ENCODE measurements at places on chromosomes 5 and 9.

GRCh38 chr5:100590867-100591266 lies 55.7 kb downstream of the FAM174A start:
- DNase-seq: no peak

DNA sequence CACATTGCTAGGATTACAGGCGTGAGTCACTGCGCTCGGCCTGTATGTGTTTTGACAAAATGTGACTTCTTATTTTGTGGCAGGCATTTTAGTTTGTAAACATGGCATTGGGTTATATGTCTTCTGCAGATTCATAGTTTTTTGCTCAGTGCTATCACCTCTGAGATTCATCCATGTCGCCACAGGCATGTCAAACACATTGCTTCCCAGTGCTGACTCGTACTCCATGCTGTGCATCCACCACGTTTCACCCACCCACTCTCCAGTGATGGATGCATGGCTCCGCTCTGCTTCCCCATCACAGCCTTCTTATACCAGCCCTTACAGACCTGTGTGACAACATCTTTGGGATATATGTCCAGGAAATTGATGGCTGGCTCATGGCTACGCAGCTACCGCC lies 158.8 kb downstream of the GAS1 start:
- no peak for DNase-seq

- no peak for DNase-seq
These were observed 22.6 kb downstream of the DOCK8 start for GRCh38 chr9:237141-237857.

DNA sequence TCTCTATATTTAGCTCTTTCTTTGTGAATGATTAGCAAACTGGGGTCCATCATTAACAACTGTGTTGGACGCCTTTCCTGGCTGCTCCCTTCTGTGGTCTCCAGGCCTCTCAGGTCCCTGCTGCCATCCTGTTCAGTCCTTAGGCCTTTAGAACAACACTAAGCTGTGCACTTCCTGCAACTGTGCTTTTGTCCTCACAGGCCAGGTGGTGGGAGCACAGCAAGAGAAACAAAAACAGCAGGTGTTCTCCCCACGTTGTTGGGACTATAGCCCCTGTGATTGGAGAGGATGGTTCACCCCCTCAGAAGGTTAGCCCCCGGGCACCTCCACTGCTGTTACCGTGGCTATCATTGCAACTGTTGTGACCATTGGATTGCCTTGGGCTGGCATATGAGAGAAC lies 41.7 kb upstream of the CLINT1 start:
- no peak for DNase-seq

DNA sequence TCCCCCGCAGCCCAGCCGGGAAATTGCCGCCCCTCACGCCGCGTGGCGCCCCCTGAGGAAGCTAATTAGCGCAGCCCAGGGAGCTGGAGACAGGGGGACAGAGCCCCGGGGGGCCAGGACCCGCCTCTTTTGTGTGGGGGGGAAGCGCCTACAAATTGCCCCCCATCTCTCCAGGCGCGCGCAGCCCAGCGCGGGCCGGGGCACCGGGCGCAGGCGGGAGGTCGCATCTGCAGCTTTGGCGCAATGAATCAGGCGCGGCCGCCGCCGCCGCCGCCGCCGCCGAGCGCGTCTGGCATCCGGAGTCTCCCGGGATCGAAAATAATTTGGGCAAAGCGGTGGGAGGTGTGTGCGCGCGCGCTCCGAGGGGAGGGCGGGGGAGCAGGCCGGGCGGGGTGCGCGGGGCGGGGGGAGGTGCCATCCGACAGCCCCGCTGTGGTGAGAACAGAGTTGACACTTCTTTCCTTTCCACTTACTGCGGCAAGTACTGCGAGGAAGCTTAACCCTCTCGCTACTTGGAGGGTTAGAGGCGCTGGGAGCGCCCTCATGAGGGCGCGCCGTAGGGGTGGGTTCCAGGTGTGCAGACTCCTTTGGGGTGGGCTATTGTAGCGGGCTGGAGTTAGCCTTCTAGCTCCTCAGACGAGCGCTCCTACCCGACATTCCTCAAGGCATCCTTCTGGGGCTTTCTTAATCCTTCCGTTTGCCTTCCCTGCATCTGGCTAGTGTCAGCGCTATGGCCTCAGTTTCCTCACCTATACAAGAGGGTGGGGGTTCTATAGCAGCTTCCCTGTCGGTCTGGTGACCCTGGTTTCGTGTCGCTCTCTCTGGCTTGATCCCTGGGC lies 63.1 kb downstream of the CXXC5 start:
- DNase-seq: peak; percentile 78

GRCh38 chr9:95311961-95312360 lies 5.5 kb downstream of the FANCC start:
- no peak for DNase-seq

GRCh38 chr9:105485131-105485530 lies 37.3 kb downstream of the FSD1L start:
- no peak for DNase-seq

DNA sequence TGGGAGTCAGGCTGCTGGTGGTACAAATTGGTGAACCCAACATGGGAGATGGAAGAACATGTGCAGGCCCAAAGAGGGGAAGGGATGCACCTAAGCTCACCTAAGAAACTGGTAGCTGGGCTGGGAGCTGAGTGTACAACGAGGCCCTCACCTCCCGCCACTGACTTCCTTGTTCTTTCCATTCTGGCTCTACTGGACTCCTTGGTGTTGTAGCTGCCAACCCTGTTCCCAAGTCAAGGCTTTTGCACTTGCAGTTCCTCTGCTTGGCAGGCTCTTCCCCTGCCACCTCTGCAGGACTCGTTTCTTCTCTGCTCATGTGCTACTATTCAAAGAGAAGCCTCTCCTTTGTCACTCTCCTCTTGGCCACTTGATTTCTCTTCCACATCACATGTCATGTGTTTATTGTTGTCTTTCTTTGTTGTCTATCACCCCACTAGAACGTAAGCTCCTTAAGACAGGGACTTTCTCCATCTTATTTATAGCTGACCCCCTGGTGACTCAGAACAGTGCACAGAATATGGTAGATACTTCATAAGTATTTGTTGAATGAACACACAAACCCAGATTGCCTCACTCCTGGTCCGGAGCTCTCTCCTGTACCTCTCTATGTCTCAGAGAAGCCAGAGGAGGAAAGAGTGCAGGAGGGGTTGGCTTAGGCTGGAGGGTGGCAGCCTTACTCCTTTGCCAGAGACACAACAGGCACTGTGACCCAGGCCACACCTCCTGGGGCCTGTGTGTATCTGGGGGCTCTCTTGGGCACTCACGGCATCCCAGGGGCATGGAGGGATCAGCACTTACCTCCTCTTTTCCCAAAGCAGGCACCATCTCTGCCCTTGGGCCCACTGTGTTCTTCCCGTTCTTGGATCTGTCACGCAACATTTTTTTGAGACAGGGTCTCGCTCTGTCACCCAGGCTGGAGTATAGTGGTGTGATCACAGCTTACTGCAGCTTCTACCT lies 5.2 kb upstream of the SPINK4 start:
- DNase-seq: peak; percentile 7

DNA sequence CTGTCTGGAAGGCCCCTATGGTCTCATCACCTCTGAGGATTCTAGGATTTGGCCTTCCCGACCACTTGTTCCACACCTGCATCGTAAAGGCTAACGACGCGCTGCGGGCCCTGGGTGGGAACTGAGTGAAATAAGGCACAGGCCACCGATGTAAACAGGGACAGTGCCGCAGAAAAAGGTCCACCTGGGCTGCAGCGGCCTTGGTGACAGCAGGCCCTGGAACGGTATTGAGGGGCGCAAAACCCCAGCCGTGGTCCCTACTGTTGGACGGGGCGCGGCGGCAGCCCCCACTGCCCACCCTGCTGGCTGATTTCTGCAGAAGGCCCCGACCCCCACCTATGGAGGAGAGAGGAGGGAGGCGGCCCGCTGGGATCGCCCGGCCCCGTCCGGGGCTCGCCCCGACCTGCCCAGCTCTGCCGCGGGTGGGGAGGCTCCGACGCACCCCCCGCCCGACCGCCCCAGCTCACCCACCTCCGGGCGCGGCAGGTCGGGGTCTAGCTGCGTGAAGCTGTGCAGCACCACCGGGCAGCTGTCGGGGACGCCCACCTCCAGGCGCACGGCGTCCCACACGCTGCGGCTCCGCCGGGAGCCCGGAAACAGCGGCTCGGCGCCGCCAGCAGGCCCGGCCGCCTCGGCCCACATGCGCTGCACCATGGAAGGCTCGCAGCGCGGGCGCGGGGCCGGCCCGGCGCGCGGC lies 391 bp downstream of the RALGDS start:
- peak; percentile 40 for DNase-seq

DNA sequence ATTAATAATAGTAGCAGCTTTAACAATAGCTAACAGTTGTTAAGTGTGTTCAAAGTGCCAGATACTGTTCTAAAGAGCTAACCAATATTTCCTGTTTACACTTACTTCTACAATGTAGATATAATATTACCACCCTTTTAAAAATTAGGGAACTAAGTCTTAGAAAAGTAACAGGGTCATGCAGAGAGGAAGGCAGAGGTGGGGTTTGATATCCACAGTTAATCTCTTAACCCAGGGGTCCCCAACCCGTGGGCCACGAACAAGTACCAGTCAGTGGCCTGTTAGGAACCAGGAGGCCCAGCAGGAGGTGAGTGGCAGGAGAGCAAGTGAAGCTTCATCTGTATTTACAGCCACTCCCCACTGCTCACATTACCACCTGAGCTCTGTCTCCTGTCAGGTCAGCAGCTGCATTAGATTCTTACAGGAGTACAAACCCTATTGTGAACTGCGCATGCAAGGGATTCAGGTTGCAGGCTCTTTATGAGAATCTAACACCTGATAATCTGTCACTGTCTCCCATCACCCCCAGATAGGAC lies 89.1 kb downstream of the ACTL7B start:
- no peak for DNase-seq

GRCh38 chr5:122436615-122437014 lies 124.6 kb downstream of the SNCAIP start:
- no peak for DNase-seq

DNA sequence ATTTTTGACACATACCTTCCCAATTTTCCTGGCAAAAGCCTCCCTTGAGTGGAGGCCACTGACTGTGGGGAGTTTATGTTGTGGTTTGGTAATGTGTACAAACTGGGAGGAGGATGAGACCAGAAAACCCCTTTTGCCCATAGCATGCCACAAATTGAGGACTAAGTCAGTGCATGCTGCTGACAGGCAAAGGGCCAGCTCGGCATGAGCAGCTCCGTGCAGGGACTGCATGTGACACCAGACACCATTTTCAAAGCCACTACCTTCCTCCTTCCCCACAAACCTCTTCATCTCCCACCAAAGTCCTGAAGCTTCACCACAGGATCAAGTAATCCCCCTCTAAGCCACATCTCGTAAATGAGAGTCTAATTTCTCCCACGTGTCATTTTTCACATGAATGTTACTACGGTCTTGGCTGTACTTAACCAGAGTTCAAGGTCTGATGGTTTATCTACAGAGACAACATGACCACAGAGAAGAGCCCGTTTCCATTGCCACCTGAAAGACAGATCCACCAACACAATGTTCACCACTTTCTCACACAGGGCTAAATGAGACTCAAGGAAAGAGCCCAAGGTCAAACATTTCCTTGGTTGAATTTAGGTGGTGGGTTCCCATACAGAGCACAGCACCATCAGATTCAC lies 106.5 kb downstream of the NFIB start:
- DNase-seq: peak; percentile 36

GRCh38 chr9:12516573-12516972 lies 176.6 kb upstream of the TYRP1 start:
- no peak for DNase-seq

DNA sequence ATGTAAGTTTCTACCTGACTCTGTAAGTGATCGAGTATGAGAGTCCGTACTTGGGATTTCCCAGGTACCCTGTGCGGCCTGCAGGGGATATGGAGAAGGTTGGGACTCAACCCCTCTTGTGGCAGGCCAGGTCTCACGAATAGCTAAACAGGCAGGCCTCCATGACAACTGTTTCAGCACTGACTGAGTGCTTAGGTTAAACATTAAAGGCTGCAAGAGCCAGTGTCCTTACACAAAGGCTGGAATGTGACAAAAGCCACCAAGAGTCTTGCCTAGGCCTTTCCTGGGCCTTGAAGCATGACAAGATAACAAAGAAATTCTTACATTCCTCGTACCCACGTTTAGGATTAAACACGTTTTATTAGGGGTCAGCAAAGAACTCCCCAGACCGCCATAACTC lies 58.6 kb downstream of the THBS4 start:
- DNase-seq: no peak

DNA sequence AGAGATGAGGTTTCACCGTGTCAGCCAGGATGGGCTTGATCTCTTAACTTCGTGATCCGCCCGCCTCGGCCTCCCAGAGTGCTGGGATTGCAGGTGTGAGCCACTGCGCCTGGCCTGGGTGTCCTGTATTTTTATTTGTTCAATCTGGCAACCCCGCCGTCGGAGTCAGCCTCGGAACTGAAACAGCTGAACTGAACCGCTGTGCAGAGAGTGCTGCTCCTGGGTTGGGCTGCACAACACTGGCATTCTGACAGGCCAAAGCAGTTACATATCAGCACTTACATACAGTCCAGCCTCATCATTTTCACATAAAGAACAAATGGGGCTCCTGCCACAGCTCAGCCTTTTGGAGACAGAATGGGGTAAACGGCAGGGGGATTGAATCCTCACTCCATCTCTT lies 185.6 kb downstream of the C9orf50 start:
- no peak for DNase-seq

- peak; percentile 39 for DNase-seq
These were observed 41.2 kb upstream of the VCAN start for GRCh38 chr5:83430130-83431010.

DNA sequence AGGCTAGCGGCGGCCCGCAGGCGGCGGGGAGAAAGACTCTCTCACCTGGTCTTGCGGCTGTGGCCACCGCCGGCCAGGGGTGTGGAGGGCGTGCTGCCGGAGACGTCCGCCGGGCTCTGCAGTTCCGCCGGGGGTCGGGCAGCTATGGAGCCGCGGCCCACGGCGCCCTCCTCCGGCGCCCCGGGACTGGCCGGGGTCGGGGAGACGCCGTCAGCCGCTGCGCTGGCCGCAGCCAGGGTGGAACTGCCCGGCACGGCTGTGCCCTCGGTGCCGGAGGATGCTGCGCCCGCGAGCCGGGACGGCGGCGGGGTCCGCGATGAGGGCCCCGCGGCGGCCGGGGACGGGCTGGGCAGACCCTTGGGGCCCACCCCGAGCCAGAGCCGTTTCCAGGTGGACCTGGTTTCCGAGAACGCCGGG lies 253 bp downstream of the SLC12A2 start:
- no peak for DNase-seq

DNA sequence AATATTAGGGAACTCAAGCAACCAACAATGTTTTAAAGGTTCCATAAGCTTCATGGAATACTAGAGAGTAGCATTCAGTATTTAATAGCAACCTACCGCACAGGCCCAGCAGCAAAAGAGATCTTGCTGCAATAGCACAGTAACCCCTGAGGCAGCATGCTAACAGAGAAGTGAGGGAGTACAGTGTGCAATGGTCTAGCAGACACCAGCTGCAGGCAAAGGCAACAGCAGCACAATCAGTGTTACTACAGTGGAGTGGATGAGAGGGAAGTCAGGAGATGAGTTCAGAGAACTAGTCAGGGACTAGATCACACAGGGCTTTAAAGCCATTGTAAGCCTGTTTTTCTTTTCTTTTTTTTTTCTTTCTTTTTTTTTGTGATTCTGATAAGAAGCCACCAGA lies 2.8 kb downstream of the TICAM2 start:
- DNase-seq: no peak

- no peak for DNase-seq
These were observed 49.2 kb downstream of the GABRA6 start for GRCh38 chr5:161734741-161735140.

- DNase-seq: peak; percentile 17
These were observed 35.5 kb upstream of the ADAMTSL1 start for GRCh38 chr9:18438300-18438925.
